ENCODE measurements at places on chromosomes 3 and 15. TPM values are rescaled to one million over a fixed set of nuclear protein-coding genes. Genes with fewer than 3 reads are reported as not detected.
A peak's percentile ranks its signal among the peaks of the same experiment; 100 is the strongest.

Gene NTRK3
- 6.9 TPM for polyA plus RNA-seq

Gene BFSP2
- polyA plus RNA-seq = not detected

Gene DPPA2
- polyA plus RNA-seq = not detected

Gene TLR9
- polyA plus RNA-seq = 0.29 TPM

Gene PRKAR2A
- 32.5 TPM for polyA plus RNA-seq

Gene SLC25A26
- 18.3 TPM for polyA plus RNA-seq

Gene C3orf22
- not detected for polyA plus RNA-seq

Gene GPX1
- polyA plus RNA-seq = 97.4 TPM

Gene ITIH1
- 0.15 TPM for polyA plus RNA-seq

Gene GPR15
- polyA plus RNA-seq = not detected

Gene ROBO2
- polyA plus RNA-seq = 60.9 TPM

- no peak for DNase-seq
Measured at GRCh38 chr3:38167591-38167990, 2.3 kb downstream of the OXSR1 start.

GRCh38 chr15:74573987-74574386, 33.0 kb downstream of the ARID3B start:
- no peak for DNase-seq

DNA sequence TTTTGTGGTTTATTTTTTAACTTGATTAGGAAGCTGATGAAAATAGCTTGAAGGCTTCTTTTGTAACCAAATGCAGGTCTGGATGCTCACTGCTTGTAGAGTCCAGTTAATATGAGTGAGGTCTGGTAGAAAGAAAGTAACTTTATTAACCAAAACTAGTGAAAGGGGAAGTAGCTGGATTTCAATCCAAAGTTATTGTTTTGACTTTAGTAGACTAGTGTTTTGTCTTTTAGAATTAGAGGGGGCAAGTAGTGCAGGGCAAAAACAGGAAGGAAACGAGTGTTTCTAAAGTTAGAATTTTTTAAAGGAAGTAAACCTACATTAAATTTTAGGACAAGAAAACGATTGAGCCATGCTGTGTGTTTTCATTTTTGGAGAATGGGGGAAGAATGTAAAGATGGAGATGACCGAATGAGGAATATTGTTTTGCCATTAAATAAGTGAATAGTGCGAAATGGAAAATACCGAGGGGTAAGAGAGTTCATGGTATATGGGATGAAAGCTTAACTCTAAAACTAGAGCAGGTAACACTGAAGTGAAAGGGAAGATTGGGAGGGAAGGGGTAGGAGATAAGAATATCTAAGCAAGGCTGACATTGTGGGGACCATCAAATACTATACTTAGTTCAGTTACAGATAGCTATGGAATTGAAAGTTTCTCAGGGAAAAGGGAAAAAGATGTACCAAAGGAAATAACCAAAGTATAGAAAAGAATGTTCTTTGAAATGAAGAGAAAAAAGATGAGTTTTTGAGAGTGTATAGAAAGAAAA, 40.0 kb downstream of the USP3 start:
- DNase-seq = no peak

GRCh38 chr3:48634661-48635221, 520 bp downstream of the SLC26A6 start:
- no peak for DNase-seq

GRCh38 chr3:14841836-14842235, 23.1 kb downstream of the FGD5 start:
- peak; percentile 24 for DNase-seq

DNA sequence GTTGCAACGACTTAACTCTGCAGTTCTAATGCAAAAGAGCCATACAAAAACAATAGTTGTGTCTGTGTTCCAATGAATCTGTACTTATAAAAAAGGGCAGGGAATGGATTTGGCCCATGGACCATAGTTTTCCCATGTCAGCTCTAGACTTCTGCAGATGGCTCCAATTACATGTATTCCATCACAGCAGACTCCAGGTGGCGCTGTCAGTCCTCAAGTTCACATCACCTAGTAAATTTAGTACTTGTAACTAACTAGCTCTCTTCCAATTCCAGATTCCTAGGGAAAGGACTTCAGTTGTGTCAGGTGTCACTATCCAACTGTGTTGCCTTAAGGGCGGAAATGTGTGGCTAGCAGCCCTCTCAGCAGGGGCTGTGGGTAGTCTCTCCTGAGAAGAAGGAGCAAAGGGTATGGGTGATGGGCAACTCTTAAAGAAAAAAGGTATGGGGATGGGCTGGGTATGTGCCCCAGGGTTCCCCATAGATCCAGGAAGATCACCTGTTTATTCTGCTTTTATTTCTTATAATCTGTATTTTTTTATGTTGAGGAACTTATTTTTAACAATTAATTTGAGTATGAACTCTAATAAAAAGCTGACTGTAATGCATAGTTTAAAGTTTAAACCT, 36.2 kb downstream of the BBS4 start:
- DNase-seq = peak; percentile 7

- no peak for DNase-seq
Measured at GRCh38 chr3:161484226-161484625, 12.4 kb upstream of the OTOL1 start.

DNA sequence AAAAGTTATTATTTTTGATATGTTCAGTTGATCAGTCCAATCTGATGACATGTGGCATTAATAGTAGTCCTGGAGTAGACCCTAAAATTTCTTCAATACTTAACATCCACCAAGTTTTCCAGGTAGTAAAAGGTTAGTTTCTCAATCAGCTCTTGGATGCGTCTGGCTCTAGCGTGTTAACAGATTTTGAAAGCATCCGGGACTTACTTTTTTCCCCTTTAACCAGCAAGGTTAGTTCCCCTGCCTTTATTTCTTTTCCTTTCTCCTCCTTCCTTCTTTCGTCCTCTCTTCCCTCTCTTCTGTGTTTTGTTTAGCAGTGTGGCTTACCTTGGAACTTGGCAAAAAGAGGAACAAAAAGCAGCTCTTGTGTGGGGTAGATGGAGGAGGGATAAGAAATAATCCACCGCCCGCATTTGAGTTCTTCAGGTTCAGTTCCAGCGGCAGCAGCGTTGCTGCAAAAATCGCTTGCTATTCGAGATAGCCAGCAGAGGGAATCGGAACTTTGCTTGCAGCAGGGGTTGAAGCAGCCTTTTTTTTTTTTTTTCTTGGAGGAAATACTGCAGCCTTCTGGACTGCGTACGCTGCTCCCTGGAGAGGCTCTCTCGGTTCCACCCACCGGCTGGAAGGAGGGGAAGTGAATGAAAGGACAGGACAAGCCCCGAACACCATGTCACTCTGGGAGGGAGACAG, at the start of gene RBMS3:
Gene RBMS3 (plus strand): TSS at position 668 of the 690 bp plus-strand sequence.
- peak; percentile 94 for DNase-seq

- DNase-seq = no peak
Measured at GRCh38 chr3:32848215-32848614, 30.4 kb downstream of the TRIM71 start.

- DNase-seq = no peak
Measured at GRCh38 chr3:154615471-154615870, 185.5 kb upstream of the GPR149 start.

- DNase-seq = peak; percentile 53
Measured at GRCh38 chr3:3799173-3800079, at the start of gene LRRN1. Gene LRRN1 (plus strand): TSS chr3:3799431. CDS start chr3:3844642, 45,211 bp downstream.
